Stimulated activated CD4-positive, alpha-beta T cell treated with anti-CD3 and anti-CD28 coated beads, Interleukin-1b, Interleukin-23, amount 100 ng/mL, for 1 hour (primary cell): ENCODE measurements at places on chromosomes 11 and 22.

DNA sequence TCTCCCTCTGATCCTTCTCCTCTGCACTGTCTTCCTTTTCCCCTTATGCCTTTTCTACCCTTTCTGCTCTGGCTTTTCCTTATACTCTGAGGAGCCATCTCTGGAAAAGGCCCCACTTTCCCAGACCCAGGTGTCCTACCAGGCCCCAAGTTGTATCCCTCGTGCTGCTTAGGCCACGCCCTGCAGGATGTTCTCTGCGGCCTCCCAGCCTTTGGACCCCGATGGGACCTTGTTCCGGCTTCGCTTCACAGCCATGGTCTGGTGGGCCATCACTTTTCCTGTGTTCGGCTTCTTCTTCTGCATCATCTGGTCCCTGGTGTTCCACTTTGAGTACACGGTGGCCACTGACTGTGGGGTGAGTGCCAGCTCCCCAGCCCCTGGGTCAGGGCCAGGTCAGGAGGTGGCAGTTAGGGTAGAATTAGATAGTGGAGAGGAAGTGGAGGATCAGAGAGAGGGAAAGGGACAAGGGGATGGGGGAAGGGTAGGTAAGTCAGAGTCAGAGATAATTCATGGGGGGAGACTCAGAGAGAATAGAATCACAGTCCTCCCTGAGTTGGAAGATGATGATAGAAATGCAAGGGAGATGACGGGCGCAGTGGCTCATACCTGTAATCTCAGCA, 8.9 kb downstream of the PGAP2 start:
- no peak for DNase-seq

DNA sequence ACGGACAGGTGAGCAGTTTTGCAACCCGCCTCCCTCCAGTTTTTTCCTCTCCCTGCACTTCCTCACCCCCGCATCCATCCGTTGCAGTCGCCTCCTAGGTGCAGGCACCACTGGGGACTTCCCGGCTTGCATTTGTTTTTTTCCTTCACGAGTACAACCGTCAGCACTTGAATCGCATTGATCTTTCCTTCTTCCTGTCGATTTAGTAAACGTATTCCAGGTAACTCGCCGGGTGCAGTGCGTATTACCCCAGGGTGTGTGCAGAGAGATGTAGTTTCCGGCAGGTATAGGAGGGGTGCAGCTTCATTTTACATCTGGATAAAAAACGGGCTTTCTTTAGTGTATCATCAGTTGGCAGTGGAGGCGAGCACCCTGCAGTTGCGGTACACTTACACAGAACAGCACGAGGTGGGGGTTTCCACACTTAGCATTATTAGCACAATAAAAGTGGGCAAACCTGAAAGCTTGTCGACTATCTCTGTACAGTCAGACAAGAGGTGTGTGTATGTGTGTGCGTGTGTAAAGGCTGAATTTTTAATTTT, at the start of gene SORL1-AS1:
TSS of gene SORL1-AS1 (minus strand) at position 359 of the 542 bp plus-strand sequence.
- no peak for DNase-seq

DNA sequence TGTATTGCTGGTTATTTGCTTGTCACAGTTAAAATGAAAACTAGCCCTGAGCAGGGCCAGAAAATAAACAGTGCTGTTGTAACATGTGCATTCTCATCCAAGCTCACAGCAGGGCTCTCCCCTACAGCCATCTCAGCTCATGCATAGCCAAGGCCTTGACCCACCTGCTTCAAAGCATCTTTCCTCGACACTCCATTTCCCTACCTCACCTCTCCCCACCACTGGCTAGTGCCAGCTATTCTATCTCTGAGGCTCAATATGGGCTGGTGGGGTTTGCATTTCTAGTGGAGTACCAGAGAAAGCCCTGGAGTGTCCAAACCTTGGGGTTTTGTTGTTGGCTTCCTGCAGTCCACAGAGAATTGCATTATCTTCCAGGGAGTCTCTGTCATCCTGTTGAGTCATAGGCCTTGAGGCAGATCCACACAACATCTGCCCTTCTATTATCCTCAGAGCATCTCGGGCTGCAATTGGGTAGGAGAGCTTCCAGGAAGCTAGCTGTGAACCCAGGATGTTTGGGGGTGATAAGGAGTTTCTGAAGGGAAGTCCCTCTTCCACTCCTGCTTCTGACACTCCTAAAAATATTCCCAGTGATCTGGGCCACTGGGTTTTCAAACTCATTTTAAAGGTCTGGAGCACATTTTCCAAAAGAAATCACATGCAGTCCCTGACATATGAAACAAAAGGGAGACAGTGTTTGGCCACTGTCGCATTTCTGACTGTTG, 36.1 kb upstream of the AMOTL1 start:
- no peak for DNase-seq

DNA sequence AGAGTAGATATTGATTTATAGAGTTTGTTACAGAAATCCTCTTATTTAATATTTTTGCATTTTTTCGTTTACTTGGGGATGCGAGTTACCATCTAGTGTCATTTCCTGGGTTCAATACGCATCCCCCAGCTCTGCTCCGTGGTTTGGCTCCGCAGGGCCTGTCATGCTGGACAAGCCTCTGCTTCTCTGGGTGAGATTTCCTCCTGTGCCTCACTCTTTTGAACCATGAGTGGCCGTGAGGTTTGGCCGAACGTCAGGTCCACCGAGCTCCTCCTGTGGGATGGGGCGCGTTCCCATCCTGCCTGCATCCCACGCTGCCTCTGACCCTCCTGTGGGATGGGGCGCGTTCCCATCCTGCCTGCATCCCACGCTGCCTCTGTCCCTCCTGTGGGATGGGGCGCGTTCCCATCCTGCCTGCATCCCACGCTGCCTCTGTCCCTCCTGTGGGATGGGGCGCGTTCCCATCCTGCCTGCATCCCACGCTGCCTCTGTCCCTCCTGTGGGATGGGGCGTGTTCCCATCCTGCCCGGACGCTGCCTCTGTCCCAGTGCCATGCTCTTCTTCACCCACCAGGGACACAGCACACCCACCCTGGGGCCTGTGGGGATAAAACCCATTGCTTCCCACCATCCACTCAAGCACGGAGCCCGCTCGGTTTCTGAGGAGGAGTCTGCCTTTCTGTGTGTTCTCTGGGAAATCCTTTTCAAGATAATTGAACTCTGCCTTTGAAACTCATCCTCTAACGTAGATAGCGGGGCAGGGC, 506.8 kb downstream of the BRD1 start:
- no peak for DNase-seq

- no peak for DNase-seq
Observed at GRCh38 chr11:124896821-124897391, 759 bp downstream of the ROBO4 start.

- DNase-seq: no peak
Observed at GRCh38 chr11:7079545-7080135, 9.2 kb upstream of the RBMXL2 start.

DNA sequence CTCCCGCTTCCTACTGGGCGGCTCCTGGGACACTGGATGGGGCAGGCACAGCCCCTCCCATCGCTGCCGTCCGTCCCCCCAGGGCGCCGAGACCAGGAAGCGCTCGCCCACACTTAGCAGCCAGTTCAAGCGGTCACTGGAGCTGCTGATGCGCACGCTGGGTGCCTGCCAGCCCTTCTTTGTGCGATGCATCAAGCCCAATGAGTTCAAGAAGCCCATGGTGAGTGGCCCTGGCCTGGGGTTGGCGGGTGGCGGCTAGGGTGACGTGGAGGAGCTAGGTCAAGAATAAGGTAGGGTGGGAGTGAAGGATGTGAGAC, 44.6 kb downstream of the MYO7A start:
- no peak for DNase-seq

GRCh38 chr11:10377183-10377582, 72.3 kb downstream of the ADM start:
- DNase-seq: no peak

DNA sequence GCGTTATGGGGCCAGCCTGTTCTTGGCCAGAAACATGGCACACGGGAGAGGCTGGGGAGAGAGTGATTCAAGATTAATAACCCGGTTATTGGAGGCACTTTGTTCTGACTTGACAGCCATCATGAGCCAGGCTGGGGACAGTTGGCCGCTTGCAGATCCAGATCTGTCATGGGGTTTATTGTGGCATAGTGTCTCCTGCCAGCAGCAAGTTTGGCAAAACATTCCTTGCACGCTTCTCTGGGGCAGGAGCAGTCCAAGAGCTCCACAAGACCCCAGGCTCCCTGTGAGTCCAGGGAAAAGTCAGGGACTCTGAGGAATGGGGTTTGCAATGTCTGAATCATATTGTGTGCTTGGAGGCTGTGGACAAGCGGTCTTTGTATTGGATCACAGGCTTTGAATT, 270.4 kb downstream of the MIAT start:
- no peak for DNase-seq

GRCh38 chr11:115502636-115503082, 1.6 kb downstream of the CADM1 start:
- DNase-seq: no peak

DNA sequence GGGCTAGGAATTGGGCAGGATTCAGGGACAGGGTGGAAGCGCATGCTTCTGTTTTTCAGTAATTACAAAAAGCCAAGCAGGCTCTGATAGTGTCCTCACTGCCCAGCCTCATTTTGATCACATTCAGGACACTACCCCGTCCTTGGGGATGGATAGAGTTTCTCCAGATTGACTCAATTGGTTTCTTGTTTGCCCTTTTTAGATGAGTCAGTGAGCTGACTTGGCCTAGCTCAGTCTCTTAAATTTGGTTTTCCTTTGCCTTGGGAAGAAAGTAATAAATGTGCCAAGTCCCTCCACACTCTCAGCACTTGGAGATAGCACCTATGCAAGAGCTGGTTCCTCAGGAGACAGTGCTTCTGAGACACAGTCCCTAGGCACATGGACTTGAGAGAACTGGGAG, 25.5 kb downstream of the DKK3 start:
- no peak for DNase-seq

GRCh38 chr11:62273284-62273683, 3.3 kb downstream of the SCGB2A2 start:
- DNase-seq: no peak

GRCh38 chr11:7168741-7168990, 79.9 kb downstream of the RBMXL2 start:
- no peak for DNase-seq

DNA sequence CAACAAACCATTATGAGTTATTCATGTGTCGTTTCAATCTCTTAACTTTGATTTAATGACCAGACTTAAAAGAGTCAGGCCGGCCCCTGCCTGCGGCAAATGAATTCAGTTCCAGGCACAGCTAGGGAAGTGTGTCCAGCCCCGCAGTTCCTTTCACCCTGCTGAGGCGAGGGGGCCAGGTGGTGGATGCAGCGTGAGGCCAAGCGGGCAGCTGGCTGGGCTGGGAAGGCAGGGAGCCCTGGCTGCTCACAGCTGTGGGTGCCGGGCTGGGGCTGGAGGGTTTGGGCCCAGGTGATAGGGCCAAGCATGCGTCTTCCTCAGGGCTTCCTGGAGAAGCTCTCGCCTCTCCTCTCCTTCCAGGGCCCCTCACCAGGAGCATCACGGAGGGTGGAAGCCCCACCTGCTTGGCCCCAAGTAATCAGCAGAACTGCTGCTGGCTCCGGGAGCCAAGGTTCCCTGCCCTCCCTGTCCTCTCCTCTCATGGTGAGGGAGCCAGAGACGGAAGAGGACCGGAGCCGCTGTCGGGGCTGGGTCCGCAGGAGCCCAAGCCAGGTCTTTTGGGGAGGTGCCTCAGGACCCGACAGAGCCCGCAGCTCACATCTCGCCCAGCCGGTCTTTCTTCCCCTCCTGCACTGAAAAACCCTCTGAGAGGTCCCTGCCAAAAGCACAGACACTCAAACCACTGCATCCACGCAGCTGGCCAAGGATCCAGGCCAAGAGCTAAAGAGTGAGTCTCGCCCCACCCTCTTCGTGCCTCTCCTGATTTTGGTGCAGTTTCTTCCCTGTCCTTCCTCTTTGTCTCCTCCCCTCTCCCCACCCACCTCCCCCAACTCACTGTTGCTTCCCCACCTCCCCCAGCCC, 97.0 kb downstream of the ST3GAL4 start:
- DNase-seq: no peak

DNA sequence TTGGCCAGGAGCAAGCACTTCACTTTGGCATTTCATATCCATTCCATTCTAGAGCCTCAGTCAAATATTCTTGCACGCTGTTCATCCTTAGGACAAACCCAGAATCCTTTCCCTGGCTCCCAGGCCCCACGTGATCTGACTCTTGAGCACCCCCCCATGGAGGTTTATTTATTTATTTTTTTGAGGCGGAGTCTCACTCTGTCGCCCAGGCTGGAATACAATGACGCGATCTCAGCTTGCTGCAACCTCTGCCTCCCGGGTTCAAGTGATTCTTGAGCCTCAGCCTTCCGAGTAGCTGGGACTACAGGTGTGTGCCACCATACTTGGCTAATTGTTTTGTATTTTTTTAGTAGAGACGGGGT, 12.7 kb upstream of the TSGA10IP start:
- no peak for DNase-seq

DNA sequence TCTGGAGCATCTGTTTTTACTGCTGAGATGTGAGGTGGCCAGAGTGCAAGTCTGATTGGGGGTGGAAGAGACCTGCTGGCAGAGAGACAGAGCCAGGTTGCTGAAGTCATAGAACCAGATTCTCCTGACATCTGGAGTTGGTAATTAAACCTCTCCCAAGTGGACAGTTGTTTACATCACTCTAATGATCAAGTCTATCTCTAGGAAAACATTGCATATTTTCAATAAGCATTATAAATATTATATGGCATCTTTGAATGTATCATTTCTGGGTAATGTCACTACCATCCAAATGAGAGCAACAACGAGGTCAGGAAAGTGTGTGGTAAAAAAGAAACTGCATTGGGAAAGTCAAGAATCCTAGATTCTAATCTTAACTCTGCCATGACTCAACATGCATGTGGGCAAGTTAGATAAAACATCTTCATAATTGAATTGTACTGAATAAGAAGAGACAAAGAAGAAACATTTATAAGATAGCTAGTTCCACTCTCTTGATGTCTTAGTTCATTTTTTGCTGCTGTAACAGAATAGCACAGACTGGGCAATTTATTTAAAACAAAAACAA, 351.2 kb upstream of the API5 start:
- no peak for DNase-seq

- no peak for DNase-seq
Observed at GRCh38 chr11:76408171-76408965, 27.2 kb downstream of the GVQW3 start.

GRCh38 chr22:25091458-25091857, 108.2 kb upstream of the CRYBB3 start:
- DNase-seq: no peak

DNA sequence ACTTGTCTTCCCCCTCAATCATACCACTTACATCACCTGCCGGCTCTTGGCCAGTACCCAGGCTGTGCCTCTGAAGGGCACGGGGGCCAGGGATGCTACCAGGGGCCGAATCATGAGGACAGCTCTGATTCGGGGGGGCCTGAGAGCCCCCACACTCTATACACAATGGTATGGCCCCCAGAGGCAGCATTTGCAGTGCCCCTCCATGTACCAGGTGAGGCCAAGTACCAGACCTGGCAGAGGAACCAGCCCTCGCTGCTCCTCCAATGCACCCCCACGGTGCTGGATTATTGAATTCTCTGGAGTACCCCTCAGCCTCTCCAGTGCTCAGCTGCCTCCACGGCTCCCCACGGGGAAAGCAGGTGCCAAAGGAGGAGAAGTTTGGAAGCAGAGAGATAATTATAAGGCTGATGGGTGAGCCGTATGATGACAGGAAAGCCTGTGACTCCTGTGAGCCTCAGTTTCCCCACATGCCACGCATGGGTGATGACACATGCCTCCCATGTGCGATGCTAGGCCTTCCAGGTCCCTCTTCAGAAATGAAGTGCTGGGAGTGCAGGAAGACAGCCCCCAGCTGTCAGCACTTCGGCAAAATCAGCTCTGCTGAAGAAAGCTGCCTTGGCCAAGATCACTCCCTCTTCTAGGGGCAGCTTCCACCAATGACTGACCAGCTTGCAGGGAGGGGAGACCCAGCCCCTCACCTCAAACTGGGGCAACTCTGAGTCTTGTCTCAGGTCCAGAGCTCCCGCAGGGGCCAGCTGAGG, 69.9 kb downstream of the THAP12 start:
- no peak for DNase-seq

GRCh38 chr11:79959318-79959717, 518.5 kb upstream of the TENM4 start:
- no peak for DNase-seq
